ENCODE measurements at places on chromosomes 2 and 18.

GRCh38 chr2:47457268-47457667 is 54.3 kb downstream of the MSH2 start:
- DNase-seq = no peak

GRCh38 chr2:40281021-40281940 is 170.6 kb downstream of the SLC8A1 start:
- no peak for DNase-seq

- no peak for DNase-seq
Observed at GRCh38 chr2:195842932-195843331, 185.9 kb downstream of the SLC39A10 start.

DNA sequence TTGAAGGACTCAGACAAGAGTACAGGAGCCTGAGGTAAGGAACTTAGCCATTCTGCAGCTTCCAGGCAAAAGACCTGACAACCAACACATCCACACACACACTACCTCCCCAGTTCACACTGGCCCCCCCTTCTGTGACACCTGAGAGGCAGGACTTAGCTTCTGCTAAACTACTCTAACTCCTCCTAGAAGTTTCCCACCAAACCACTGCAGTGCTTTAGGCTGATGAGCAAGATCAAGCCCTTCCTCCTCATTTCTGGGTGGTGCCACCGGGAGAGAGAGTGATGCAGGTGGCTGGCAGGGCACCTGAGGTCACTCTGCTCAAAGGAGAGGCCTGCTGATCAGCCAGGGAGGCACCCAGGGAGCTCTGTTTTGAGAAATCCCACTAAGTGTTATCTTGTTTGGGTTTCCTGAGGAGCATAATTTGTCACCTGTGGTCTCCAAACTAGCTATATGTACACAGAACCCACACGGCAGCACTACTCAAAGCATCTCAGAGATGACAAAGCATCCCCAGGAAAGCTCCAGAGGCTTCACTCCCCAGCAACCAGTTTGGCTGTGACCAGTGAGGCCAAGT is 188.4 kb downstream of the MYO5B start:
- no peak for DNase-seq

DNA sequence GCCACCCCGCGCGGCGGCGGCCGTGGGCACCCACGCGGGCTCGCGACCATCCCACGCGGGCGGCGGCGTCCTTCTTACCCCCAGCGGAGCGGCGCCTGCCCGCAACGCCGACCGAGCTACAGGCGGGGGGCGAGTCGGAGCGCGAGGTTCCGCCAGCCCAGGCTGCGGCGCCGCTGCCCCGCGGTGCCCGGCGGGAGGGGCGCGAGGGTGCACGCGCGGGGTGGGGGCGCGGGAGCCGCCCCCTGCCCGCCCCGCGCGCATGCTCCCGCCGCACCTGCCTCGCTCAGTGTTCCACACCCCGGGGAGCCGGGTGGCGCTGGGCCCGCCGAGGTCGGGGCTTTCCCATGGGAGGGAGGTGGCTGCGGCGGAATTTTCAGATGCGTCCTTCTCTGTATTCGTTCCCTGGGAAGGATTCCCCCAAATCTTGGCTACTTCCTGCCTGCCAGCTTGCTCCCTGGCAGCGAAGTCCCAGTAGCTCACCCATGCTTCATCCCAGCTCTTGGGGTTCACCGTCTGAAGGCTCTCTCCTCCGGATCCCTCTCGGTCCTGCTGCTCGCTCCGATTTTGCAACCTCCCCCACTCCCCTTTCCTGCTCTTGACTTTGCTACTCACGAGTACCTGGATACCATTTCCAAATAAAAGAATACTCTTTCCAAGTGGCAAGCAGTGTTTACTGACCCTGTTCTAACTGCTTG is at the start of gene L3MBTL4:
Gene L3MBTL4, minus strand, starts transcription at position 189 of the 695 bp plus-strand sequence. CDS start 103,286 bp downstream, outside the sequence.
- no peak for DNase-seq

GRCh38 chr2:204078003-204078698 is 141.6 kb downstream of the ICOS start:
- DNase-seq = no peak

GRCh38 chr2:143117225-143117624 is 12.0 kb upstream of the ARHGAP15 start:
- no peak for DNase-seq

DNA sequence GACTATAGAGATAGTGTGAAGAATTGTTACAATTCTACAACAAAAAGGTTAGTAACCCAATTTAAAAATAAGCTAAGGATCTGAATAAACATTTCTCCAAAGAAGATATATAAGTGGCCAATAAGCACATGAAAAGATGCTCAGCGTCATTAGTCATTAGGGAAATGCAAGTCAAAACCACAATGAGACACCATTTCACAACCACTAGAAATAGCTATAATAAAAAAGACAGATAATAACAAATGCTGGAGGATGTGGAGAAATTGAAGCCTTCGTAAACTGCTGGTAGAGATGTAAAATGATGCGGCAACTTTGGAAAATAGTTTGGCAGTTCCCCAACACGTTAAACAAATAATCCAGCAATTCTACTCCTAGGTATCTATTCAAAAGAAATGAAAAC is 366.5 kb upstream of the POU3F3 start:
- no peak for DNase-seq

DNA sequence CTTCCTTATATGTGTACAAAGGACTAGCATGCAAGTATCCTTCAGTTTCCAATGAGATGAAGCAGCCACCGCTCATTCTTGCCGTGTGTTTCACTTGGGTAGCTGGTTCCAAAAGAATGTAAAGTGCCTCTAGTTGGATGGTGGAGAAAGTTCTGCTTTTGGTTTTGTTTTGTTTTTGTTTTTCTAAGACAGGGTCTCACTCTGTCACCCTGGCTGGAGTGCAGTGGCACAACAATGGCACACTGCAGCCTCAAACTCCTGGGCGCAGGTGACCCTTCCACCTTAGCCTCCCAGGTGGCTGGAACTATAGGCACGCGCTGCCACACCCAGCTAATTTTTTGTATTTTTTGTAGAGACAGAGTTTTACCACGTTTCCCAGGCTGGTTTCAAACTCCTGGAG is 8.3 kb downstream of the ANXA4 start:
- no peak for DNase-seq

- no peak for DNase-seq
Observed at GRCh38 chr2:72954376-72955227, 37.3 kb downstream of the EMX1 start.

GRCh38 chr2:164818149-164819136 is 23.2 kb downstream of the COBLL1 start:
- DNase-seq = no peak

DNA sequence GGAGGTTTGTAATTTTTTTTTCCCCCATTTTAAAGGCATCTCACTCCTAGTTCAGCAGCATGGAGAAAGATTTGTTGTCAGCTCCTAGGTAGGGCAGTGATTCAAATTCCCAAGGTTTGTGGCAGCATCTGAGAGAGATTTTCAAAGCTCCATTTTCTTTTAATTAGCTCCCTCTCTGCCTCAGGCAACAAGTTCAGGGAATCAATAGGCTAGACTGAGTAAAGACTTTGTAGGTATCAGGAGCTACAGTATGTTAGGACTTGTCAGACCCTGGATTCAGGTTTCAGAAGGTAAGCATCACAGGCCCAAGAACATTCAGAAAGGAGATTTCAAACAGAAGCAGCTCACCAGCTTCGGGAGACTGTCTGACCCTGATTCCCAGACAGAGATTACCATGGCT is 273.3 kb upstream of the ERBB4 start:
- no peak for DNase-seq

Measured in T47D (cell line).